ENCODE measurements at places on chromosomes 6 and 20.

GRCh38 chr6:71187141-71187540 is 101.5 kb upstream of the OGFRL1 start:
- DNase-seq, result no peak

DNA sequence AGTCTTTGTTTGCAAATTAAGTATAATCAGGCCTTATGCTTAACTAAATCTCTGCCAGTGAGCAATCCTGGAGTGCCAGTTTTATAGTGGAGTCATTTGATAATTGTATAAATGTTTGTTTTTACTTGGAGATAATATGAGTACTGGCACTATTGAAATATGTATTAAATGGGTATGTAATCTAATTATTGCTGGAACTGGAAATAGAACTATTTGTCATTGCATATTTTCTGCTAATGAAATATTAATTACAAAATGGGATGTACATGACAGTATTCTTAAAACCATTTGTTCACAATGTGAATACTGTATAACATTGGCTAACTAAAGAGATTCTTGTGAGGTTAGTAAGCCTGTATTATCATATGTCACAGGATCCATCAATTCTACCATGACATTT is 20.5 kb upstream of the LMBRD1 start:
- no peak for DNase-seq

DNA sequence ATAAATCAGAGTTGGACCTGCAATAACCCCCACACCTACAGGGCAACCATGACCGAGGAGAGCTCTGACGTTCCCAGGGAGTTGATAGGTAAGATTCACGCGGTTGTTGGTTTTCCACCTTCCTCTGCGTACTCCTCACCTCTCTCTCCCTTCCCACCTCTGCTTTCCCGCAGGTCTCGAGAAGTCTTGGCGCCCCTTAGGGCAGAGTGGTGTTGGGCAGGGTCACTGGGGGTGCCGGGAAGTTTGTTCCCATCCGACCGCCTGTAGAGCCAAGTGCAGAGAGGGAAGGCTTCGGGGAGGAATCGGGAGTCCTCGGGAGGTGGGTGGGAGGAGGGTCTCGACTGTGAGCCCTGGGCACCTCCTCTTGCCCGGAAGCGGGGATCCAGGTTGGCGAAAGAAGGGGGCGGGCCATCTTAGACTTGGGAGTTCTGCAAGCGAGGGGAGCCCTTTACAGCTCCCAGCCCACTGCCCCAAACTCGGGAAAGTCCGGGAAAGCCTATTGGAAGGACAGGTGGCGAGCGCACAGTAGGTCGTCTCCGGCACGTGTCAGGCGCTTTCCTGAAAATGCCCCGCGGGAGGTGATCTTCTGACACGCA is 672 bp downstream of the CARMIL1 start:
- DNase-seq, result no peak

DNA sequence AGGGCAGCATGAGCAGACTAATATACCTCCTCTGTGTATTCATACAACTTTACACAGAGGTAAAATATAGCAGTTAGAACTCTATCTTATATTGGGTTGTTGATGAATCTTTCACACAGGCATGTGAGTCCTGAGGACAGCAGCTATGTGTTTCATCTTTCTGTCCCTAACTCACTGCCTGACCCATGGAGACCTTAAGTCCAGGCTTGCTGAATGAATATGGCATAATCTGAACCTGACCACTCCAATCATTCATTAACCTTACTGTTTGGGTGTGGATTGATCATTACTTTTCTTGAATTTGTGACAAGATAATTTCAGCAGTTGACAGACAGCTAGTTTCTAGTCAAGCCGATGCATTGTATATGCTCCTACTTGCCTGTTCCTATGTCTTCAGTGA is 27.3 kb upstream of the TSPYL1 start:
- DNase-seq, result no peak

GRCh38 chr6:38453861-38454260 is 185.9 kb downstream of the BTBD9 start:
- DNase-seq, result no peak

DNA sequence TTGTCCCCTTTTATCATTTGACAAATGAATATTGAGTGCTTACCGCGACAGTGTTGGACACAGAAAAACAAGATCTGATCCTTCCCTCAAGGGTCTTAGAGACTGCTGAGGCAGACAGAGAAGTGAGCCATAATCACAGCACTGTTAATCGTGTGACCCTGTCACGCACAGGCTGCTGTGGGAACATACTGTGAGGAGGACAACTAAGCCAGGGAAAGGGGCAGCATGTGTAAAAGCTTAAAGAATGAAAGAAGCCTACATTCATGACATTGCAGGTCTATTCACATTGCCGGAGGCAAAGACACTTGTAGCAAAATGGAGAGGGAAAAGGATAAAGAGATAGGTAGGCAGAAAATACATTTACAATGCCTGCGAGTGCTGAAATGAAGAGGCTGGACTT is 32.7 kb downstream of the TRDN start:
- no peak for DNase-seq

Data from stimulated activated CD8-positive, alpha-beta memory T cell treated with anti-CD3 and anti-CD28 coated beads, Interleukin-12 subunit alpha, Interleukin-12 subunit beta, amount 100 ng/mL, for 4 hours (primary cell).